ENCODE measurements at places on chromosomes 1 and 21. TPM values are rescaled to one million over a fixed set of nuclear protein-coding genes. Genes with fewer than 3 reads are reported as not detected.

The AMY1C gene
- not detected for total RNA-seq

The WNT3A gene
- not detected for total RNA-seq

The OR2L3 gene
- not detected for total RNA-seq

The NPL gene
- 5.1 TPM for total RNA-seq

The SLC44A5 gene
- not detected for total RNA-seq

The MFSD2A gene
- 16.6 TPM for total RNA-seq

The KRTAP12-2 gene
- not detected for total RNA-seq

The CLDN8 gene
- not detected for total RNA-seq

The GJA5 gene
- 0.37 TPM for total RNA-seq

All from subcutaneous preadipocyte (primary cell).